HEK293T (cell line): ENCODE measurements at places on chromosomes 13 and 19.

DNA sequence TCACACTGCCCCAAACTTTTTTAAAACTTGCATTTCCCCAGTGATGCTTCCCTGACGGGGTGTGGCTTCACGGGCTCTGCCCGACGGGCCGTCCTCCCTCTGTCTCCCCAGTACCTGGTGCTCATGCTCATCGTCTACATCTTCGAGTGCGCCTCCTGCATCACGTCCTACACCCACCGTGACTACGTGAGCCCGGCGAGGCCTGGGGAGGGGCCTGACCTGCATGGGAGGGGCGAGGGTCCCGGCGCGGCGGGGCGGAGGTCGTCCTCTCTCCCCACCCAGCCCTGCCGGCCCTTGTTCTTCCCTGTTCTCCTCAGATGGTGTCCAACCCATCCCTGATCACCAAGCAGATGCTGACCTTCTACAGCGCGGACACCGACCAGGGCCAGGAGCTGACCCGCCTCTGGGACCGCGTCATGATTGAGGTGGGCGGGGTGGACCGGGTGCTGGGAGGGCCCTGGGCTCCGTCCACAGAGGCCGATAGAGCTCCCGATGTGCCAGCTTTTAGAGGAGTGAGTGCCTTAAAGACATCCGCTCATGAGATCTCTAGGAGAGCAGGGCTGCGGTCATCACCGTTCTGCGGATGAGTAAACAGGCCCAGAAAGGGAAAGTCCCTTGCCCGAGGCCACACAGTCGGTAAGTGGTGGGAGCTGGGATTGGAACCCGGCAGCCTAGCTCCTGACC is 6.9 kb downstream of the UPK1A start:
- peak; percentile 46 for DNase-seq

GRCh38 chr13:66659701-66660467 is 570.3 kb downstream of the PCDH9 start:
- DNase-seq, result peak; percentile 56

DNA sequence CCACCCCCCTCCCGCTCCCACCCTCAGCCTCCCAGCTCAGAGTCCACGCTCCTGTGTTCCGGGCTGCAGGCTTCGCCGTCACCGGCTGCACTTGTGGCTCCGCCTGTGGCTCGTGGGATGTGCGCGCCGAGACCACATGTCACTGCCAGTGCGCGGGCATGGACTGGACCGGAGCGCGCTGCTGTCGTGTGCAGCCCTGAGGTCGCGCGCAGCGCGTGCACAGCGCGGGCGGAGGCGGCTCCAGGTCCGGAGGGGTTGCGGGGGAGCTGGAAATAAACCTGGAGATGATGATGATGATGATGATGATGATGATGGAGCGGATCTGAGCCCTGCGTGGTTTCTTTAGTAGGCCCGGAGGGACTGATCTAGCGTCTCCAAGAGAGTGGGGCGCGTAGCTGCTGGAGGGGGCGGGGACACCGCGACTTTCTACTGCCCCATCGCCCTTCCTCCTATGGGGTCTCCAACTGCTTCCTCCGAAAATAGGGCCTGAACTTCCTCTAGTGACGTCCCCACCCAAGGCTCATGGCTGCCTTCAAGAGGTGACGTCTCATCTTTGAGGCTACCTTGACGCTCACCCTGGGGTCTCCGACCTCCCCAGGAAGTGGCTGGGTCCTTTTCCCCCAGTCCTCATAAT is 1.4 kb downstream of the RETN start:
- DNase-seq, result no peak

- no peak for DNase-seq
These were observed 20.6 kb downstream of the ACSBG2 start for GRCh38 chr19:6156033-6156432.

DNA sequence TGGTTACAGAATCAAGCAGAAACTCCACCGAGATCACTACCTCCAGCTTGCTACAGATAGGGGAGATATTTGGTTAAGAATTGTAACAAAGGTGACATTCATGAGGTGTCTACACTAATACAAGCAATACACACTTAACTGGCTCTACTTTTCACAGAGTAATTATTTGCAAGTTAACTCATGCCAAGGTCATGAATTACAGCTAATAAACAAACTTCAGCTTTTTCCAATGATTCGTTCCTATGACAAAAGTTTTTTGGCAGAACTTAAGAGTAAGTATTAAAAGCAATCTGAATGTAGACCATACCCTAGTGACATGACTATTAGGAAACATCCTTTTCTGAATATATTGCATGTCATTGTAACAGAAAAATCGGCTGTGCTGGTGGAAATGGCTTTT is 72.1 kb downstream of the LHFPL6 start:
- no peak for DNase-seq

- peak; percentile 48 for DNase-seq
These were observed 22.8 kb downstream of the HAUS8 start for GRCh38 chr19:17052439-17052838.

DNA sequence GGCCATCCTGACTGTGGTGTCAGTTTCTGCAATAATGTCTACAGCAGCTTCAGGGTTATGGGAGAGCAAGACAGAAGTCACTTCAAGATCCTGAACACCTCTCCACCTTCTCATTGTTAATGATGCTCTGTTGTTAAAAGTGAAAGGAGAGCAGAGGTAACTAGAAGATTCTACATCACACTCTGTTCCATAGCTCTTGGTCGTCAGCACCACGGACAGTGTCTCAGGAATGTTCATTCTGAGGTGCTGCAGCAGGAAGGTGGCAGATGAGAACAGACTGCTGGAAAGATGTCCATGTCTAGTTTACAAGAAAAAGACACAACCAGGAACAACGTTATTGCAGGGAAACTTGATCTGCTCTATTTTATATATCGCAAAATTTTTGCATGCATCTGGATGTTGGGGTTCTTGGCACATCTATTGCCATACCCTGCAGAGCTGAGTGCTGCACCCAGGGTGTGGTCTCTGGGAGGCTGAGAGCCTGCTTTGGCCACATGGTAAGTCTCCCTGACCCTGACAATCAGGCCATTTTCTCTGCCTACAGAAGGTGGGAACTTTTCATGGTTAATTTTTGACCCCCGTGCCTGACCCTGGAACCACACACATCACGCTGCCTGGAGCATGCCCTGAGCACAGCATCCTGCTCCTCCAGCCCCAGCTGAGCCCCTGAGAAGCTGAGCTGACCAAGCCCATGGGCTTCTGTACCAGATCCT is 12.7 kb downstream of the CEACAM21 start:
- DNase-seq, result peak; percentile 34

DNA sequence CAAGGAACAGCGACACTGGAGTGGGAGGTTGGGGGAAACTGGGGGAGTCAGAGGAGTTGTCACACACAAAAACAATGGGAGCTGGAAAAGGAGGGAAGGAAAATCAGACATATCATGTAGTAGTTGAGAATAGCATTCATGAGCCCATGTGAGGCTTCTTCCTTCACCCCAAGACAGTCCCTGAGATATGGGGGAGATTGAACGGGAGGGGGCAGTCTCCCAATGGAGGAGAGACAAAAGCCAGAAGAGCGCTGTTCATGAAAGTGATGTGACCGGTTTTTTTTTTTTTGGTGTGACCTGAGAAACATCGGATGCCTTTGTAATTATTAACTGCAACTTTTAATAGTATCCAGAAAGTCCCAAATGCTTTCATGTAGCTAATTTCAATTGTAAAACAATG is 631.8 kb upstream of the KLF12 start:
- no peak for DNase-seq

DNA sequence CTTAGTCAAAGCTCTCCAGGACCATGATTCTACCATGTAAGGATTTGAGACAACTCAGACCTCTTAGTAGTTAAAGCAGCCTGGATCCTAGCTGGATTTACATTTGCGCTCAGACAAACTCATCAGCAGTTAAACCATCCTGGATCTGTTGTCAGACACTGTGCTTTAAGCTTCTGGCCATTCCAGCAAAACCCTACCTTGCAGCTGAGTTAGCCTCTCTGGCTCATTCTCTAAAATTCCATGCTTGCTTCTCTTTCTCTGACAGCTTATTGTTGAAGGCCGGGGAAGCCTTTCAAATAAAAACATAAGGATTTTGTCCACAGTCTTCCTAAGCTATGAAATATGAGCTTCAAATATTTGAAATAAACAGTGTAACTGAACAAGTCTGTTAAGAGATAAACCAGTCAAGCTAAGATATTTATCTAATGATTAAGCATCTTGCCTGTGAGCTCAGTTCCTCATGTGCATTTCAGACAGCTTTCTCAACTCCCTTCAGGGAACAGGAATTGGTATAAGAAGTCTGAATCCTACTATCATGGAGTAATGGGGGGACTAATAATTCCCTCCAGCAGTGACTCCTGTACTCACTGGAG is 89.3 kb downstream of the SLAIN1 start:
- no peak for DNase-seq

- no peak for DNase-seq
These were observed 1.2 kb downstream of the ZSWIM4 start for GRCh38 chr19:13796301-13797057.

- no peak for DNase-seq
These were observed 350.5 kb downstream of the GPC6 start for GRCh38 chr13:93577105-93577504.

DNA sequence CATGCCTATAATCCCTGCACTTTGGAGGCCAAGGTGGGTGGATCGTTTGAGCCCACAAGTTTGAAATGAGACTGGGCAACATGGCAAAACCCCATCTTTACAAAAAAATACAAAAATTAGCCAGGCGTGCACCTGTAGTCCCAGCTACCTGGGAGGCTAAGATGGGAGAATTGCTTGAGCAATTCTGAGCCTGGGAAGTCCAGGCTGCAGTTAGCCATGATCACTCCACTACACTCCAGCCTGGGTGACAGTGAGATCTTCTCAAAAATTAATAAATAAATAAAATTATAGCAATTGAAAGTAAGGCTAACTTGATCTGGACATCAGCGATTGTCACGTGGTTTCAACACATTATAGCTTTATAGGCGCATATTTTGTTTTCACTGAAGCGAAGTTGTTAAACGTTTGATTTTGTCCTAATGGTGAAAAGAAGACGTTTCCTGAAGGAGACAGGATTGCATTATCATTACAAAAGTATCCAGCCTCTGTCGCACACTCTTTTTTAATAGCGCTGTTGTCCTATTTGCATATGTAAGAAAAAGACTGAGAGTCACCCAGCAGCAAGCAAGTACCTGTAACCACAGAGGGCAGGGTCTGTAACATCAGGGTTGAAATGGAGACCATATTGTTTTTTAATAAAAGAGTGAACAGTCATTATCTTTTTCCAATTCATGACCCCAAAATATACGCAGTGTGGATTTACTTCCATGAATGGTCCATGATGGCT is 335.7 kb downstream of the DCT start:
- no peak for DNase-seq

DNA sequence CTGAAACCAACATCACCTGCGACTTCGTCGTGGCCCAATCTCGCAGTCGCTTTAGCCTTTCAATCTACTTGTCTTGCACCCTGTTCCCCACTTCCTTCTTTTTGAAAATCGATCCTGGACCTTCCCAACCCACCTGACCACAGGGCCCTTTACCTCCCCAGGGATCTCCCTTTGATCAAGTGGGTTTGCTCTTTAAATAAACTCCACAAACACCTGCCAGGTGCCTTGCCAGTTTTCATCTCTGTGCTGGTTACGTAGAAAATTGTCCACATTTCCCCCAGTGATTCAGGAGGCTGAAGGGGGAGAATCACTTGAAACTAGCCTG is 14.5 kb upstream of the RAB20 start:
- DNase-seq, result no peak

GRCh38 chr13:22592515-22592914 is 588.3 kb upstream of the SGCG start:
- DNase-seq, result no peak

DNA sequence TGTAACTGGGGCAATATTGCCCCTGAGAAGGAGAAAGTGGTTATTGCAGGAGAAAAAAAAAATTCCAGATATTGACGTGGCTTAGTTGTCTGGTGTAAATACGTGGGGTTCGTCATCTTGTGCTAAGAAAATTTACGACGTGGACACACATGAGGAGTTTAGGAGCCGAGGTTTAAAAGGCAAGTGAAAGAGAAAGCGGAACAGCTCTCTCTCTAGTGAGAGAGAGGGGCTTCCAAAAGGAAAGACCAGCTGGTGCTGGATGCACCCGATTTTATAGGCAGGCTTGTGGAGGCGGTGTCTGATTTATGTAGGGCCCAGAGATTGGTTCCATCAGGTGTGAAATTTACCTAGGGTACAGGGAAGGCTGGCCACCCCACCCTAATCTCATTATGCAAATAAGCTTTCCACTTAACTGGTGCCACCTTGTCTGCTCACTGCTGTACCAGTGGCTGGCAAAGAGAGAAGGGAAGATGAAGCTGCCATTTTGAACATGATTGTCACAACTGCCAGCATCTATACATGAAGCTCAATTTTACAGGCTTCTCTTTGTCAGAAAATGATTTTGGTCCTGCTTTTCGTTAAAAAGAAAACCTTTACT is 845.1 kb downstream of the DACH1 start:
- DNase-seq, result no peak

GRCh38 chr19:1487576-1488281 is 2.4 kb downstream of the PCSK4 start:
- no peak for DNase-seq

DNA sequence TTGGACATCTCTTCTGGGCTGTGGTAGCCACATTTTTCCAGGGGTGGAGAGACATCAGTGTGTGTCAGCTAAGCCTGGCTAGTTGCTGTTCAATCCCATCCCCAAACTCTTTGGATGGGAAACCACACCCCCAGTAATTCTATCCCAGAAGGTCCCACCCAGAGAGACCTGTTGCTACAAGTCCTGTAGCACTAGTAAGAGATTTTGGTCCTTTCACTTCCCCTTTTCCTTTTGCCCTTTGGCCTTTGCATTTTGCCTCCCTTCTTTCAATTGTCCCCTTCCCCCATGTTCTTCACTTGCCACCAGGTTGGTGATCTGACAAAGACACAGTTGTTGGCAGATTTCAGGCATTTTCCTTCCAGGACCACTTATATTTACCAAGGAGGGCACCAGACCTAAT is 3.8 kb downstream of the CBY2 start:
- DNase-seq, result no peak

DNA sequence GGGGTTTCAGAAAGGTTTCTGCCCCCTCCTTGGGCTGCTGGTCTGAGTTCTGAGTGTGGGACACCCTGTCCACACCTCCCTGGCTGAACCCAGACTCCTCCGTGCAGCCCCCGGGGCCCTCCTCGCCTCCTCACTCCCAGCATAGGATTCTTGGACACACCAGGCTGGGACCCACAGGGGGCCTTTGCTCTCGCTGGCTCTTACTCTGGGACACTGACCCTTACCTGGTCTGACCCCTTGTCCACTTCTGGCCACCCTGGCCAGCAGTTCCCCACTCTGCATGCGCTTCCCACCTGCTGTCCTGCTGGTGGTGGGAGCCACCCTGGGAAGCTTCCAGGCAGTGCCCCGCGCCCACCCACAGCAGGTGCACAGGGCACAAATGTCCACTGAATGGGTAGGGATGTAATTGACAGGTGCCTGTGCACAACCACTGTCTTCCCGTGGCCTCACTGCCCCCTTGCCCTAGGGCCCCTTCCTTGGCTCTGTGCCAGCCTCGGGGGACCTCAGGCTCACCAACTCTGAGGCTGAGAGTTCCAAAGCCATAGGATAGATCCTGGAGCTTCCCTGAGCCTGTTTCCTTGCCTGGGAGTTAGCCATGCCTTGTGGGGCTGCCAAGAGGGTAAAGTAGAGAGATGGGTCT is 7.0 kb upstream of the SLC25A42 start:
- no peak for DNase-seq
